ENCODE measurements at places on chromosomes 5 and 9.

GRCh38 chr9:104071589-104071988 lies 22.5 kb upstream of the SMC2 start:
- DNase-seq = no peak

GRCh38 chr5:178640331-178641045 lies 13.6 kb upstream of the CLK4 start:
- DNase-seq = no peak

- DNase-seq = no peak
These were observed 3.5 kb upstream of the PDE4D start for GRCh38 chr5:59897075-59897474.

GRCh38 chr5:103539376-103540330 lies 22.9 kb downstream of the NUDT12 start:
- DNase-seq = no peak

- no peak for DNase-seq
These were observed 210.1 kb downstream of the CDH9 start for GRCh38 chr5:26828294-26828693.

DNA sequence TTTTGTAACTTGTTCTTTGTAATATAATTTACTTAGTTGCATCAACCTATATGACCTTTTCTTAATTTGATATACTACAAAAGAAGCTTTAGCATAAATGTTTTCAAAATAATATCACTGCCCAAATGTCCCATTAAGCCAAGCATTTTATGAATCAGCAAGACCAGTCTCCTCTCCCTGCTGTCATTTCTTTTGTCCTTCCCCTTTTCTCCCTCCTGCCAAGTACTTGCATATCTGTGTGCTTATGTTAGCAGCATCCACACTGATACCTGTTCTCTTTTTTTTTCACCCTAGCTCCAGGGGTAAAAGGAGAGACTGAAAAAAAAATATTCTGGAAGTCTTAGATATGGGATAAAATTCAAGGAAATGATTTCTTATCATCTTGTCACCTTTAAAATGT lies 69.7 kb downstream of the ZSWIM6 start:
- no peak for DNase-seq

DNA sequence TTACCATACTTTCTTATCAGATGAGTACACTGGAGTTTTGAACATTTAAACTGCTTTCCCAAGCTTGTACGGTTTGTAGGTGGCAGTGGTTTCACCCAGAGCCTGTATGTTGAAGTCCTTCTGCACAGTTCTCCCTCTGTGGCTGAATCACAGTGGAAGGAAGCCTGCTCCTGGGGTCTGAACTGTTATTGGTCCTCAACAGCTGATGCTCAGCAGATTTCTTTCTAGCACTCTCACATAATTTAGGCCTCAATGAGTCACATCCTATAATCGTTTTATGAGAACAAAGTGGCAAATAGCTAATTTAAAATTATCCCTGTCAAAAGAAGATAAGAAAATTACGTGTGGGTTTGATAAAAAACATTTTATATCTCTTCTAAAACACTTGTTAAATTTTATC lies 229.7 kb downstream of the TLE4 start:
- DNase-seq = no peak

GRCh38 chr9:75359638-75360037 lies 271.3 kb downstream of the OSTF1 start:
- DNase-seq = no peak

- DNase-seq = no peak
These were observed 473.0 kb downstream of the NTRK2 start for GRCh38 chr9:85142496-85142911.

DNA sequence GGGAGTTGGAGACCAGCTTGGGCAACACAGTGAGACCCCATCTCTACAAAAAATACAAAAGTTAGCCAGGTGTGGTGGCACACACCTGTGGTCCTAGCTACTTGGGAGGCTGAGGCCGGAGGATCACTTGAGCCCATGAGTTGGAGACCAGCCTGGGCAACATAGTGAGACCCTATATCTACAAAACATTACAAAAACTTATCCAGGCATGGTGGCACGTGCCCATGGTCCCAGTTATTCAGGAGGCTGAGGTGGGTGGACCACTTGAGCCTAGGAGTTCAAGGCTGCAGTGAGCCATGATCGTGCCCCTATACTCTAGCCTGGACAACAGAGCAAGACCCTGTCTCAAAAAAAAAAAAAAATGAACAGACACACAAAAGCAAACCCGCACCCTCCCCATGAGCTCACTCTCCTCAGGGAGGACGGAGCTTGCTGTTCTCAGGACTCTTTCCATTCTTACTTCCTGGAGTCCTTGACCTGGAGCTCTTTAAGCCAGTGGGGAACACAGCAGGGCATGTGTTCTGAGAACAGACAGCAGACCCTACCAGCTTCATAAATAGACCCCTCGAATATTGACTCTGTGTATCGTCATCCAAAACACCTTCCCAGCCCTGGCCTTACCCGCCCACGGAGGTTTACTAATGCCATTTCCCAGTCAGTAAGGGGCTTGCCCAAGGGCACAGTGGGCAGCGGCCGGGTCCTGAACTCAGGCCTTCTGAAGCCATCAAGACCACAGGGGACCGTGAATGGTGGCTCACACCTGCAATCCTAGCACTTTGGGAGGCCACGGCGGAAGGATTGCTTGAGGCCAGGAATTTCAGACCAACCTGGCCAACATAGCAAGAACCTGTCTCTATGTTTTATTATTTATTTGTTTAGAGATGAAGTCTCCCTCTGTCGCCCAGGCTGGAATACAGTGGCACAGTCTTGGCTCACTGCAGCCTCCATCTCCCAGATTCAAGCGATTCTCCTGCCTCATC lies 11.1 kb downstream of the PTGES2 start:
- DNase-seq = no peak

DNA sequence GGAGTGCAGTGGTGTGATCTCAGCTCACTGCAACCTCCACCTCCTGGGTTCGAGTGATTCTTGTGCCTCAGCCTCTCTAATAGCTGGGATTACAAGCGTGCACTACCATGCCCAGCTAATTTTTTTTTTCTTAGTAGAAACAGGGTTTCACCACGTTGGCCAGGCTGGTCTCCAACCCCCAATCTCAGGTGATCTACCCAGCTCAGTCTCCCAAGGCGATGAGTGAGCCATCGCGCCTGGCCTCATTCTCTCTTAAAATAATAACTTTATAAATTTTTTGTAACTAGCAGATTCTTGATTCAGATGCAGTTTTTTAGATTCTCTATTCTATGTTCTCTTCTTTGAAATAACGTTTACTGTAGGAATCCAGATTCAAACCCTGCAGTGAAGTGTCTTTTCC lies 127.1 kb downstream of the GDNF start:
- DNase-seq = no peak

DNA sequence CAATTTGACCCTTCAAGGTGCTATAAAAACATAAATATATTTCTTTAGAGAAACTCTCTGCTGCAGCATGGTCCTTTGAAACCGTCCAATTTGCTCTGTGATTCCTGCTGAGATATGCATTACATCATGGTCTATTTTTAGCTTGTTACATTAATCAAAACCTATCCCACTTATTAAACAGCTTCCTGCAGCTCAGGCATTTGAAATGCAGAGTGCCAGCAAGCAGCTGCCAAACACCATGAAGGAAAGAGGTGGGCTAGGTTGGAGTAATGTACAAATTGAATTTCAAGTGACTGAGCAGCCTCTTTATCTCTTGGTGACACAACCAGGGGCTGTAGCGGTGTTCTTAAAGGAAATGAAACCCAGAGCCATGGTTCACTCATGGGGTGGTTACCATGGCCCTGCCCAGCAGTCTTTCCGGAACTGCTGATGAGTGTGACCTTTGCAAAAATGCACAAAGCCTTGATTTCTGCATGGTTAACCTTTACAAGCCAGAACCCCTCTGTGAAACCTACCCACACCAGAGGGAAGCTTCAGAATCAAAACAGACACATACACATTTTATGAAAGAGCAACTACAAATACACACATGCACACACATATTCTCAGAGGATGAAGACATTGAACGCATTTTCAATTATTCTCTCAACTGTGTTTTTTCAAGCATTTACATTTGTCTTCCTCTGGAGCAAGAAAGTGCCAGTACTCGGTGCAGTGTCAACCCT lies 155.8 kb upstream of the ZNF608 start:
- DNase-seq = peak; percentile 59

- DNase-seq = no peak
These were observed 94.4 kb upstream of the IL6ST start for GRCh38 chr5:56088967-56089829.

GRCh38 chr5:52801329-52801728 lies 13.6 kb downstream of the ITGA1 start:
- DNase-seq = peak; percentile 28

- DNase-seq = no peak
These were observed 60.1 kb downstream of the PRKACG start for GRCh38 chr9:68953771-68954170.

DNA sequence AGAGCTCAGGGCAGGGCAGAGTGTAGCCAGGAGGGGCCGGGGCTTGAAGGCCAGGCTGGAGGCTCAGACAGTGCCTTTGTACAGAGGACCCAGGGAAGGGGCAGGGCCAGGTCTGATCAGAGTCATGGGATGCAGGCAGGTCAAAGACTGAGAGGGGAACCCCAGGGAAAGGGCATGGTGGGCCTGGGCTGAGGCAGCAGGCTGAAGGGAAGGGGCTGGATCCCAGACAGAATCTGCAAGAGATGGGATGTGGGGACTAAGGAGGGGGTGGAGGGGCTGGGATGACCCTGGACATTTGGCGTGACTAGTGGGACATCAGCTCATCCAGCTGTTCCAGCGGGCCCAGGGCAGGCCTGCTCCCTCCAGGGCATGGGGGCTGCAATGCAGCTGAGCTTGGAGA lies 15.5 kb upstream of the MRNIP start:
- DNase-seq = no peak

GRCh38 chr9:81530846-81531245 lies 158.5 kb downstream of the TLE1 start:
- DNase-seq = no peak

GRCh38 chr5:32504329-32504988 lies 59.9 kb upstream of the ZFR start:
- DNase-seq = no peak

GRCh38 chr5:32776200-32776599 lies 65.1 kb downstream of the NPR3 start:
- DNase-seq = no peak

GRCh38 chr5:55110217-55110616 lies 7.8 kb downstream of the GZMA start:
- no peak for DNase-seq

DNA sequence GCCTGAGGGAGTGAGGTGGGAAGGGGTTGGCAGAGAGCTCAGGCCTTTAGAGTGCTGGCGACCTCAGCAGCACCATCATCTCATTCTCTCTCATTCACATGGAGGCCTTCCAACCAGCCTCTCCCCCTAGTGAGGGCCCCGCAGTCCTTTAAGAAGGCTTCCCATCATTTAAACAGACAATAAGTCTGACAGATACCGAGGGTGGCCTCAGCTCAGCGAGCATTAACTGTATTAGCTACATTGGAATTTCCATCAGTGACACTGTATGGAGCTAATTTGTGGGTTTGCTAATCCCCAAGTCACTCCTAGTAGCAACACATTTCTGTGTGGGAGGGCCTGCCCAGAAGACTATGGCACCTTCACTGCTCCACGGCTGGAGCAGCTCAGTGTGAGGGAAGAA lies 75.8 kb downstream of the INSYN2B start:
- no peak for DNase-seq

GRCh38 chr9:15187589-15187988 lies 119.4 kb downstream of the TTC39B start:
- no peak for DNase-seq

GRCh38 chr5:6634306-6634705 lies 1.1 kb downstream of the SRD5A1 start:
- DNase-seq = no peak

GRCh38 chr9:92947268-92948037 lies at the start of gene FGD3:
FGD3 (plus strand) TSS chr9:92947523; CDS start chr9:92976257, 28,734 bp downstream.
- peak; percentile 95 for DNase-seq

GRCh38 chr5:118791926-118792734 lies 196.2 kb downstream of the DTWD2 start:
- peak; percentile 62 for DNase-seq

DNA sequence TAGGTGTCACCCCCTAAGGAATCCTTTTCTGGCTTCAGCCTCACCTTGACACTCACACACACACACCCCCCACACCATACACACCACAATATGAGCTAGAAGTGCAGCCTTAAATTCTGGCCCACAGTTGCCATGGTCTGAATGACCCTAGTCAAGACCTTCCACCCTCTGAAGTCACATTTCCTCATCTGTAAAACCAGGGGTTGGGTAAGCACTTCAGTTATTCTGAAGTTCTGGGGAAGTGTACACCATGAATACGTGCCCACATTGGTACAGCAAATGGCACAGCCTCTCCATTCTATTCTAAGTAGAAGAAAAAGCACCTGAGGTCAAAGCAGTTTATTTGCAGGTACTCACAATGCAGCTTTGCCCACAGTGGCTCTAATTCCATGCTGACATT lies 372.8 kb upstream of the KLF4 start:
- no peak for DNase-seq

DNA sequence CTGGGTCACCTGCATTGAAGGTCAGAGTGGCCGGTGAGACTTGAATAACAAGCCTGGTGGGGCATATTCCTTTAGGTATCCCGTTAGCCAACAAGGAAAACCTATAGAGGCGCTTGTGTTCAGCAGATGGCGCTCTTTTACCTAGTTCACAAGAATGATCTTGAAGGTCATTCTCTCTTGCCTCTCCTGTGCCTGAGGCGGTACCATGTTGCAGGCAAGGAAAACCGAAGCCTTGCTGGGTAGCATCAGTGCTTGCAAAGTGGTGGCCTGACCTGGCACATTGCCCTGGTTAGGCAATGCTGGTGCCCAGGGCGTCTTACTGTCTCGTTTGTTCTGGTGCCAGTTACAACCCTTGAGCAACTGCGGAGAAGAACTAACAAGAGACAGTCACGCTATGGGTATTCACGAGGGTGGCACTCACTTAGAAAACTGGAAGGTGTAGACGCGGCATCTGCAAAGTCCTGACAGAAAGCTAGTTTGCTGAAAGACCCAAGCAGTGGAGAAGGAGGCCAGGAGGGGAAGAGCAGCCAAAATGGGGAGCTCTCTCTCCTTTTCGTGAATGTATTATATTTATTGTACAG lies 56.7 kb downstream of the AOPEP start:
- DNase-seq = peak; percentile 90

DNA sequence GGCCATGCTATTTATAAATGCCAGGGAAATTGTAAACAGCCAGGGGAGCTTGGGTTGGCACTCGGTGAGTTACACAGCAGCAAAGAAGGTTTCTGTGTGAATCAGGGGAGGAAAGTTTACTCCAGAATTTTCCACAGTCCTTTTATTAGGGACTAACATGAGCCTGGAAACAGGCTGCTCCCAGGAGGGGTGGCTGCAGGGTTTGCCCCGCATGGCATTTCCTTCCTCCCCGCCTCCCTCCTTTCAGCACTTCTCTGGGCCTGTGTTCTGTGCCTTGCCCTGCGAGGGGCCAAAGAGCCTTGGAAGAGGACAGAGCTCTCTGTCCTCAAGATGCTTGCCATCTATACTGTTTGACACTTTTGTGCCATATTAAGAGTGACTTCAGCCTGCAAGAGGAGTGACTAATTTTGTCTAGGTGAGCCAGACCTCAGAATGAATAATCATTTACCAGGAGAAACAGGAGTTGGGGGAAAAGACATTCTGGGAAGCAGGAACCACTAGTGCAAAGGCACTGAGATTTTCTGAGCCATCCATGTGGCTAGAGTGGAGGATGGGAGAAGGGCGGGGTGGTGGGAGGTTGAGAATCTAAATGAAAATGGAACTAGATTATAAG lies 1.8 kb downstream of the GSN start:
- DNase-seq = no peak

GRCh38 chr5:133667217-133667616 lies 54.9 kb upstream of the FSTL4 start:
- DNase-seq = no peak

GRCh38 chr5:41334758-41335157 lies 121.4 kb upstream of the C6 start:
- DNase-seq = no peak
